HCT116 (cell line): ENCODE measurements at places on chromosomes 7 and 10. TPM values are rescaled to one million over a fixed set of nuclear protein-coding genes. Genes with fewer than 3 reads are reported as not detected.

DNA sequence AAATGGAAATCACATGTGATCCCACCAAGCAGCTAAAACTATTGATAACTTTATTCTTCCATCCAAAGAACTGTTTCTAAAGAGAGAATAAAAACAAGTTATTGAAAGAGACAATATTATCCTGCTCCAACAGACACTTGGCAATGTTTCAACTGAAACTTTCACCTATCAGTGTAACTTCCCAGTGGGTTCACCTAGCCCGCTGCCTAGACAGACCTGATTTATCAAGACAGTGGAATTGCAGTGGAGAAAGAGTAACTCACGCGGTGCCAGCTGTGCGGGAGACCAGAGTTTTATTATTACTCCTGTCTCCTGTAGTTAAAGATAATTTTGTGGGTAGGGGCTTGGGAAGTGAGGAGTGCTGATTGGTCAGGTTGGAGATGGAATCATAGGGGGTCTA is 199.8 kb downstream of the AHR start:
- H3K4me1 ChIP-seq, result no peaks in the 10 kb centered on the region
- no peaks in the 10 kb centered on the region for H3K36me3 ChIP-seq

DNA sequence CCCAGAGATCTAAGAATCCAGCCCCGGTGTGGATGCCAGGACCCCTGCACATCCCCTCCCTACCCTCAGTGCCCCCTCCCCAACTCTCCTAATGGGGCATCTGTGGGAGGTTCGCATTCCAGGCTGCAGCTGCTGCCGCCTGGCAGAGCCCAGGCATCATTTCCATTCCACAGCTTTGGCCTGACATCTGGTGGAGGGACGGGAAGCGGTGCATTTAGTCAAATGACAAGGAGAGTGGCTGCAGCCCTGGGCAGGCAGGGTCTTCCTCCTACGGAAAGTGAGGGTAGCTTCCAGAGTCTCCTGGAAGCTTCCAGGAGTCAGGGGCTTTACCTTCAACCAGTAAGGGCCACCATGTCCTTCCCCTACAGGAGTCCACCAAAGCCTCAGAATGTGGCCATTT is 30.8 kb downstream of the PRLHR start:
- no peaks in the 10 kb centered on the region for H3K27me3 ChIP-seq
- H3K4me3 ChIP-seq, result no peak overlapping the region
- H3K4me1 ChIP-seq, result no peaks in the 10 kb centered on the region
- H3K27ac ChIP-seq, result no peak overlapping the region
- no peaks in the 10 kb centered on the region for H3K36me3 ChIP-seq

SLC13A4 gene
- total RNA-seq, result 0.30 TPM

DNA sequence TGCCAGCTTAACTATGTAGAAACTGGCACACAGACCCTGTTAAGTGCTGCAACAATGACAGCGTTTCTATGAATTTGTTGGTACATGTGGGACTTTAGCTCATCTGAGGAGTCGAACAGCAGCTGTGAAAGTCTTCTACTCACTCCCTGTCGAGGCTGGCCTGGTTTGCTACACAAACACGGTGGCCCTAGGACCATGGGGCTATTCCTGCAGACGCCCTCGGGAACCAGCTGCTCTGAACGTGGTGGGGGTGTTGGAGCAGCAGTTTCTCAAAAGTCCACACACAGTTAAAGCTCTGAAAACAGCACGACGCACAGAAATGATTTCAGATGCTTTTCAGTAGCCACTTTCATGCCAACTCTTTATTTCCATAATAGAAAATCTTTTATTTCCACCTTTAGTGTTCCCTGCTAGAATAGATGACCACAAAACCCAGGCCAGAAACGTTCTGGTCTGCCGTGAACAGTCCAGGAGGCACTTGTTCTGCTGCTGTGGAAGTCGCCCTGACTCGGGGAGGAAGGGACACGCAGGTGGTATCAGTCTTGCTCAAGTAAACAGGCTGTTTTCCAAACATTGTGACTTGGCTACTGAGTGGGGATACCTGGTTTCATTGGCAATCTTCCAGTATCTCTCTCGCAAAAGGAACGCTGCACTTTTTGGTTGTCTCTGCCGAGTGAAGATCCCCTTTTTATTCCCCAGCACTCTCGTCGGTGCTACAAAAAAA is 21.5 kb downstream of the GUSB start:
- peaks cover 28% of the 10 kb centered on the region for H3K36me3 ChIP-seq
- H3K27ac ChIP-seq, result no peak overlapping the region
- H3K27me3 ChIP-seq, result no peaks in the 10 kb centered on the region
- DNase-seq, result no peak
- no peaks in the 10 kb centered on the region for H3K4me1 ChIP-seq
- no peak overlapping the region for H3K4me3 ChIP-seq

TAS2R4 gene
- total RNA-seq, result 1.2 TPM

TMEM225B gene
- 3.1 TPM for total RNA-seq

GRCh38 chr10:93841961-93842360 is 51.8 kb upstream of the SLC35G1 start:
- H3K27ac ChIP-seq, result no peak overlapping the region
- no peaks in the 10 kb centered on the region for H3K36me3 ChIP-seq
- no peak overlapping the region for H3K4me3 ChIP-seq
- H3K27me3 ChIP-seq, result no peaks in the 10 kb centered on the region
- no peaks in the 10 kb centered on the region for H3K4me1 ChIP-seq

GRCh38 chr7:16724344-16724743 is 29.2 kb upstream of the TSPAN13 start:
- H3K4me1 ChIP-seq, result no peaks in the 10 kb centered on the region
- no peak overlapping the region for H3K27ac ChIP-seq
- no peak for DNase-seq
- no peaks in the 10 kb centered on the region for H3K36me3 ChIP-seq

DNA sequence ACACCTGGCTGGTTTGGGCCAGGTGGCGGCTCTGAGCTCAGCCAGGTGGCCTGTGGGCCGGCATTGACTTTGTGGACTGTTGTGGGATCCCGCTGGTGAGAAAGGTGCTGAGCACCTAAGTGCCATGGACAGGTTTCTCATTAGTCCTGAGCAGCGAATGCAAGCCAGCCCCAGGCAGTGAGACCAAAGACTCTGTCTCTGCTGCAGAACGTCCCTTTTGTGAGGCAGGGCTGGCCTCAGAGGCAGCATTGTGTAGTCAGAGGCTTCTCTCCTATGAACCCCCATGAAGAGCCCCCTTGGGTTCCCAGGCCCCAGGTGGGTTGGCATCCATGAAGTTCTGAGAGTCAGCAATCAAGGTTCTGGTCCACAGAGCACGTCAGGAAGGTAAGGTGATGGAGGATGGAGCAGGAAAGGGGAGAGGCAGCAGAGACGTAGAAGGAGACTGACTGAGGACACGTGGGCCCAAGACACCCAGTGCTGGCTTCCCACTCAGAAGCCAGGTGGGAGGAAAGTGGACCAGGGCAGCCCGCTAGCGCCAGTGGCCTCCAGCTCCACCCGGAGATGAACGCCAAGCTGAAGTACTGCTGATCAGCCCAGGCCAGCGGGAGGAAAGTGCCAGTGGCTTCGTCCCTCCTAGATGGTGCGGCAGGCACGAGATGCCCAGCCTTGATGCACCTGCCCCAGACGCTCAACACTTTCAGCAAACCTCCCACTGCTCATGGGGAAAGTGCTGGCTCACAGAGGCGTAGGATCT is 19.2 kb upstream of the PTPRN2 start:
- H3K36me3 ChIP-seq, result no peaks in the 10 kb centered on the region; the same call in 1 of the 2 replicates
- no peaks in the 10 kb centered on the region for H3K27me3 ChIP-seq
- DNase-seq, result no peak
- no peak overlapping the region for H3K4me3 ChIP-seq

DNA sequence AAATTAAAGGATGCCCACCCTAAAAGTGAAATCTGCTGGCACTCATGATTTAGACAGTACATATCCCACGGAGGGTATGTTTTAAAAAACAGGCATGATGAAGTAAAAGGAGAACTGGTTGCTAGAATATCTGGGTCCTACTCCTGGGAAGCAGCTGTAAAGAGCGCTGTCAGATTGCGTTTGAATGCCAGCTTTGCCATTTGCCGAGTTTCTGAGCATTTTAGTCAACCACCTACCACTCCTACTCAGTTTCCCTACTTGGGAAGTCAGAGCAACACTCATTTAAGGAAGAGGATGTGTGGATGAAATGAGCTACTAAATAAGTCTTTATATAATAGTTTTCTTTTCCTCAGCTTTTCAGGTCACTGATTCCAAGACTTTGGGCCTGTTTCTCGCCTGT is 1.1 kb upstream of the UMAD1 start:
- peak overlapping the region; percentile 44; the same call in 1 of the 2 replicates for H3K27ac ChIP-seq
- DNase-seq, result no peak
- peaks cover 4% of the 10 kb centered on the region for H3K36me3 ChIP-seq
- peak overlapping the region; percentile 82 for H3K4me3 ChIP-seq

DNA sequence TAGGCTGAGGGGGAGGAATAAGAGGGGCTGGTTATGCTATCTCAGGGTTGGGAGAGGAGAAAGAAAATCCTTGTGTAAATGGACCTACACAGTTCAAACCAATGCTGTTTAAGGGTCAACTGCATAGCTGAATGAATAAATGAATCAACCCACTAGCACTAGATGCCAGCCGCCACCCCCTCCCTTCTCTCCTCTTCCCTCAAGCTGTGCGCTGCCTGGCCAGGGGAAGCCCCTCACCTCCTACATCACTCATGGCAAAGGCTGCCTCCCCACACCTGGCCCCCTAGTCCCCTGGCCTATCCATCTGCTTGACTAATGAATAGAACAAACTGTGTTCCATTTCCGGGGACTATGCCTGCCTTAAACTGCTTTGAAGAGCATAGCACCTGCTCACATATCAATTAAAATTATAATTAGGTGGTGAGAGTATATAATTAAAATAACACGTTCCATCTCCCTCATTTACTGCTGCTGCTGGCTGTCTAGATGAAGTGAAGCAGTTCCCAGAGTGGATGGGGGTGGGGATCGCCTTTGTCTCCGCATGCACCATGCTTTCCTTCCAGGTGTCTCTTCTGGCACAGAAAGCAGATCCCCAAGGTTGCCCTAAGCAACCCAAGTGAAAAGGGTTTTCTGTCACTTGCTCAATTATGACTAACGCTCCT is 32.6 kb downstream of the GRID1 start:
- no peaks in the 10 kb centered on the region for H3K27me3 ChIP-seq
- H3K36me3 ChIP-seq, result no peaks in the 10 kb centered on the region
- DNase-seq, result no peak
- H3K4me3 ChIP-seq, result no peak overlapping the region
- no peak overlapping the region for H3K27ac ChIP-seq

CALML5 gene
- not detected for total RNA-seq

DNA sequence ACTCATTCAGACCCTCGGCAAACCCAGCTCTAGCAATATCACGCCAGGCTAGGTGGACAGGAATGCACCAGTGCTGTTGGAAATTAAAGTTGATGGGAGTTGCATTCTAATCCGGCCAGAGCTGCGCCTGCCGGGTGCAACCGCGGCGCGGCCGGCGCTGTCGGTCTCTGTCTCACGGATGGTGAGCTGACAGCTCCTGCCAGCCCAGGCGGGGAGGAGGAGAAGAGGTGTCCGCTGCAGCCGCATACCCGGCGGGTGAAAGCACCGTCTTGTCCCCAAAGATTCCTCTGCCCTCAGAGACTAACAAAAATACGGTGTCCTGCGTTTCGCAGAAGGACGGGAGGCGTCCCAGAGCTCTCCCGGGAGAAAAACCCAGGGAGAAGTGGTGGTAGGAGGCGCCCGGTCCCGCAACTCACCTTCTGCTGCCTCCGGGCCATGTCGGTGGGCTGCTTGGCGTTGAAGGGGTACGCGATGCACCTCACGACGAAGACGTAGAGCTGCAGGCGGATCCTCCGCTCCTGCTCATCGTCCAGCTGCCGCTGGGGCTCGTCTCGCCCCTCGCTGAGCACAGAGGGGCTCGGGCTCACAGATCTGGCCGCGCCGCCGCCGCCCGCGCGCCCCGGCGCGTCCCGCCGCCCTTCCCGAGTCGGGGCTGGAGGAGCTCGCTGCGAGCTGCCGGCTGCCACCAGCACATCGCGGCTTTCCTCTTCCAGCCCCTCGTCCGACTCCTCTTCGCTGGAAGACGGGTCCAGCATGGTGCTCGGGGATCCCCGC is 490 bp downstream of the CADPS2 start:
- peak overlapping the region; percentile 85 for H3K27ac ChIP-seq
- H3K4me1 ChIP-seq, result peaks cover 21% of the 10 kb centered on the region

DNA sequence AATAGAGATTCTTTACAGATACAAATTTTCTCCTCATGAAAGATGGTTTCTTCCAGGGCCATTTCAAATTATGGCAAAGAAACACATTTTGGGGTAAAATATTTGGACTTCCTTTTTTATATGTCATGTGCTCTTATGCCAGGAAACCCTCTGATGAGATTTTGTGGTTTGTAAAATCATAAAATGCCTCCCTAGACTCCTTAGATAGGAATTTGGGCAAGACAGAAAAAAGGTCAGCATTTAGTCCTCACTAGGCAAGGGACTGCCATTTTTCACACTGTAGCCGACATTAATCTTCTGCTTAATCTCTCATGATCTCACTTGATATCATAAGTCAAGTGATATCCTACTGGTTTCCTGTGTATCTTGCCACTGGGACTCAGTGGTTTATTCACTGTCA is 286.4 kb downstream of the ARHGAP12 start:
- no peak overlapping the region for H3K27ac ChIP-seq
- H3K36me3 ChIP-seq, result no peaks in the 10 kb centered on the region
- H3K4me1 ChIP-seq, result no peaks in the 10 kb centered on the region
- H3K27me3 ChIP-seq, result no peaks in the 10 kb centered on the region
- no peak for DNase-seq
- H3K4me3 ChIP-seq, result no peak overlapping the region

MINDY3 gene
- 15.5 TPM for total RNA-seq

DNA sequence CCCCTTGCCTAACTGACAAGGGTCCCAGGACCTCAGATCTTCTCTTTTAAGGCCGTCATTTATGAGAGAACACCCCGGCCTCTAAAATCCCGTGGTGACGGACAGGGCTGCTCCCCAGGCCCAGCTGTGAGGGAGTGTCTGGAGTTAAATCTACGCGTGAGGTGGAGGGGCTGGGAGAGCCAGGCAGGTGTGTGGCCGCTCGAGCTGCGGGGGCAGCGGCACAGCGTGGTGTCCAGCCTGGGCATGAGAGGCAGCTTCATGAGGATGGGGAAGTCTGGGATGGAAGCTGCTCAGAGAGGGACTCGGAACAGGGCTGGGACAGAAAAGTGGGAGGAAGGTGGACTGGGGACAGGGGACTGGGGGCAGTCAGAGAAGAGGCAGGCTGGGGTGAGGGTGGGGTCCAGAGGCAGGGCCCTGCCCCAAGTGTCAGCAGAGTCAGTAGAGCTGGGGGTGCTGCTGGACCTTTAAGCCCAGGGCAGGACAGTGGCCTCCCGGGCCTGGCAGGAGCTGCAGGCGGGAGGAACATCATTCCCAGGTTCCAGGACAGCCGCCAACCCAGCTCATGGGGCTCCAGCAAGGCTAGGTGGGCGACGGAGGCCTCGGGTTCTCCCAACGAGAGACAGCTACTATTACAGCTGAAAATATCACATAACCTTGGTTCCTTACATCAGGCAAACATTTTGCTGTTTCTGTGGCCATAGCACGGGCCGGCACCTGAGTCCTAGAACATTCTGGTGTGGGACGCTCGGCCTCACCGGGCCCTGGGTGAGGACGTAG is 55.2 kb downstream of the JAKMIP3 start:
- H3K36me3 ChIP-seq, result no peaks in the 10 kb centered on the region
- H3K4me1 ChIP-seq, result no peaks in the 10 kb centered on the region
- no peak overlapping the region for H3K27ac ChIP-seq
- H3K4me3 ChIP-seq, result no peak overlapping the region

GRCh38 chr7:69992938-69993337 is 394.7 kb downstream of the AUTS2 start:
- H3K27me3 ChIP-seq, result no peaks in the 10 kb centered on the region
- no peak overlapping the region for H3K4me3 ChIP-seq
- no peaks in the 10 kb centered on the region for H3K36me3 ChIP-seq
- H3K27ac ChIP-seq, result no peak overlapping the region

GRCh38 chr7:96953676-96954513 is 51.5 kb upstream of the DLX6 start:
- no peaks in the 10 kb centered on the region for H3K4me1 ChIP-seq
- peaks cover 49% of the 10 kb centered on the region for H3K27me3 ChIP-seq
- H3K27ac ChIP-seq, result no peak overlapping the region
- no peak for DNase-seq
- H3K36me3 ChIP-seq, result no peaks in the 10 kb centered on the region
- H3K4me3 ChIP-seq, result no peak overlapping the region
